Amygdala (tissue), 56 donors: ENCODE measurements at places on chromosomes 6 and 20.

DNA sequence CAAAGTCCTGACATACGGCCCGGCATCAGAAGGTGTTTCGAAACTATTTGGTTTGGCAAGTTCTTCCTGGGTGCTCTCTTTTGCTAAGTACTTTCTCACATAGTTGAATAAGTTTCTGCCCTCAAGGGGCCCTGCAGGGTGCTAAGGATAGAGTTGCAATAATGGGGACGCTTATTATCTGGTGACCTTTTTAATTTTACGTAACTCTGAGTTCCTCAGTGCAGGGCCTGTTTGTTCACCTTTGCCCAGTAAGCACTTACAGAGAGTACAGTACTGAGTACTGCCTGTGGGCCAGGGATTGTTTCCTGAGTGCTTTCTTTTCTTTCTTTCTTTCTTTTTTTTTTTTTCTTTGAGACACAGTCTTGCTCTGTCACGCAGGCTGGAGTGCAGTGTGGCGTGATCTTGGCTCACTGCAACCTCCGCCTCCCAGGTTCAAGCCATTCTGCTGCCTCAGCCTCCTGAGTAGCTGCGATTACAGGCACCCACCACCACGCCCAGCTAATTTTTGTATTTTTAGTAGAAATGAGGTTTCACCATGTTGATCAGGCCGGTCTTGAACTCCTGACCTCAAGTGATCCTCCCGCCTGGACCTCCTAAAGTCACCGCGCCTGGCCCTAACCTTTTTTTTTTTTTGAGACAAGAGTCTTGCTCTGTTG, 4.5 kb upstream of the PXMP4 start:
- DNase-seq, result no peak

DNA sequence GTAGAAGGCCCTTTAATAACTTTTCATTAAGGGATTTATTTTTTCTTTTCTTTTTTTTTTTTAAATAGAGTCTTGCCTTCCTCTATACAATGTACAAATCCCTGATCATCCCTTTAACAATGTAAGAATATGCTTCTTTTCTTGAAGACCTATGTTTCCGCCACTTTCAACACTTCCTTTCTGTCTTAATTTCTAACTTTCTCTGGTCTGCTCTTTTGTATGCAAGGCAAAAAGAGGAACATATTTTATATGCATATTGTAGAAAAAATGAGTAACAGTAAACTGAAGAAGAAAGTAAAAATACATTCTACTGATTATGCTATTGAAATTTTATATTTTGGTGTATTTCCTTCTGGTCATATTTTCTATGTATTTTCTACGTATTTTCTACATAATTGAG, 484.7 kb downstream of the TFAP2B start:
- no peak for DNase-seq

DNA sequence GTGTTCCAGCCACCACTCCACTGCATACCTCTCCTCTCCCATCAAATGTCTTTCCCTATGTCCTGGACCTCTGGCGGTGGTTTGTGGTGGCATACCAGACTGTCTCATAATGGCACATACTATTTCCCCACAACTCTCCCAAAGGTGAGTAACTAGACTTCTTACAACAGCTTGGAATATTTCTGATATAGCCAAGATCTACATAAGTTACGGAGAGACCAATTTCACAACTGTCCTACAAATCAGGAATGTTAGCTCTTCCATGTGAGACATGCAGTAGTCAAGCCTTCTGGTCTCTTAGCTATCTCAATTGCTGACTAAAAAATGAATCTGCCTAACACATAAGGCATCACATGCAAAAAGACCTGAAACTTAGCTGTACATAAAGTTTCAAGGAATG, 588.9 kb downstream of the RNF144B start:
- no peak for DNase-seq

GRCh38 chr20:48007351-48007750, 222.1 kb upstream of the SULF2 start:
- DNase-seq, result no peak

- no peak for DNase-seq
These were observed 37.1 kb downstream of the CDH4 start for GRCh38 chr20:61289166-61289565.

DNA sequence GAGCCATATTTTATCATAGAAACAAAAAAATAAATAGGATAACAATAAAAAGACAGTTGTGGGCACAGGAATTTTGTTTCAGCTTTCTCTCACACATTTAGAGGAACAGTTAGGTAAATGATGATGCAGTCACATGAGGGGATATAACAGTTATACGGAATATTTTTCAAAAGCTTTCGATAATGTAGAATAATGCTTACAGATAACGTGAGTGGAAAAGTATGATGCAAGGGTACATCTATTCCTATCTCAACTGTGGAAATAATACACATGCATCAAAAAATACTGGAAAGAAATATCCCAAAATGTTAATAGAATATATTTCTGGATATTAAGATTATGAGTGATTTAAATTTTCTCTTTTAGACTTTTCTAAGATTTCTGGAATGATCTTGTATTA, 114.0 kb downstream of the AFG1L start:
- no peak for DNase-seq

GRCh38 chr6:99736302-99736701, 129.7 kb downstream of the PRDM13 start:
- DNase-seq, result no peak

GRCh38 chr6:123116370-123116769, 120.3 kb downstream of the CLVS2 start:
- no peak for DNase-seq
